ENCODE measurements at places on chromosomes 2 and 18. TPM values are rescaled to one million over a fixed set of nuclear protein-coding genes. Genes with fewer than 3 reads are reported as not detected.

RAB1A gene
- total RNA-seq: 96.9 TPM

FAM124B gene
- 0.17 TPM for total RNA-seq

GALNT14 gene
- total RNA-seq: 1.5 TPM

PRR30 gene
- total RNA-seq: not detected

TMEM178A gene
- 17.5 TPM for total RNA-seq

CERS6 gene
- 45.8 TPM for total RNA-seq

HJURP gene
- 1.9 TPM for total RNA-seq

RNPEPL1 gene
- 6.8 TPM for total RNA-seq

ZC3H6 gene
- total RNA-seq: 16.7 TPM

CCDC178 gene
- not detected for total RNA-seq

HOXD8 gene
- 21.0 TPM for total RNA-seq

CAPN13 gene
- 0.41 TPM for total RNA-seq

DHX57 gene
- total RNA-seq: 24.4 TPM

HOXD4 gene
- total RNA-seq: 28.6 TPM

CFAP221 gene
- total RNA-seq: 2.6 TPM

INPP1 gene
- 5.6 TPM for total RNA-seq

C2orf72 gene
- total RNA-seq: 4.0 TPM

POTEI gene
- total RNA-seq: 5.6 TPM

GNAL gene
- 17.3 TPM for total RNA-seq

SLC14A1 gene
- total RNA-seq: 0.27 TPM

ARHGAP28 gene
- 10.7 TPM for total RNA-seq

SLC8A1 gene
- 36.3 TPM for total RNA-seq

SCN9A gene
- total RNA-seq: 9.1 TPM

IL37 gene
- total RNA-seq: not detected

All from motor neuron (in vitro differentiated cells).